ENCODE measurements at places on chromosomes 3 and 15.

DNA sequence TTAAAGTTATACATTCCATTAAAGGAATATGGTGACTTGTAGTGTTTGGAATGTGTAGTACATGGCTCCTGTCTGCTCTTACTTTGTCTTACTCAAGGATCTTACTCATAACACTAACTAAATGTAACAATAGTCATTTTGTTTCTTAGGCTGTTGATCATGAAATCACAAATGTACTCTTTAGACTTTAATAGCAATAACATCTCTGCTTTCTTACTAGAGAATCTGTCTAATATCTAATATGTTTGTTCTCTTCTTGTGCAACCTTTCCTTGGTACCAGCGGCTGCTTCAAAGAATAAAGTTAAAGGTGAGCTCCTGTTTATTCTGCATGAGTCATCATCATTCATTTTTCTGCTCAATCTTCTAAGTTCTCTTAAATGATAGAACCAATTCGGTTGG is 767.5 kb downstream of the CADM2 start:
- no peak for DNase-seq

- DNase-seq, result no peak
Observed at GRCh38 chr3:1962396-1963088, 136.1 kb upstream of the CNTN4 start.

GRCh38 chr3:42803414-42804105 is 730 bp downstream of the HIGD1A start:
- DNase-seq, result no peak

DNA sequence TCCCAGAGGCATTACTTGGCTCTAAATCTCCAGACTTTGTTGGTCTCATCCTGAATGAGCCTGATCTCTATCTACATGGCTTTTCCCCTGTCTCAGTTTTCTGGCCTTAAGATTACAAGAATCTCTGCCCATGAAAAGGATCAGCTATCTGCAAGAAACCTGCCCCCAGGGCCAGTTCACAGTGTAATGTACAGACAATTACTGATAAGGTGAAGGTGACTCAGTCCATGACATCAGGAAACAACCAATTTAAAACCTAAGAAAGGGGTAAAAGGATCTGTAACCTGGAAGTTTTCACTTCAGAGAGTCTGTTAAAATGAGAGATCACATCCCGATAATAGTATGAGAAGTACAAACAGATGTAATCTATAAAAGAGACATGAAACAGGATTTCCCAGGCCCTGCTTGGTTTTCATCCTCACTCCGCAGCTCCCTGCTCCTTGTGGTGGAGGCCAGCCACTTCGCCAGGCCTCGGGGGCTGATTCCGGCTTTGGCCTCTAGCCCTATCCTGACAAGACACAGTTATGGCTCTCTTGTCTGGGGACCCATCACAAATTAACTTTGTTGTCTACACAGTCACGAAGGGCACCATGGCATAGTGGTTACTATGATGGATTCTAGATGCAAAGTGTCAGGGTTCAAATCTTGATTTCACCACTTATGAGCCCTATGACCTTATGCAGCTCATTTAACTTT is 136.9 kb downstream of the THSD4 start:
- DNase-seq, result no peak

DNA sequence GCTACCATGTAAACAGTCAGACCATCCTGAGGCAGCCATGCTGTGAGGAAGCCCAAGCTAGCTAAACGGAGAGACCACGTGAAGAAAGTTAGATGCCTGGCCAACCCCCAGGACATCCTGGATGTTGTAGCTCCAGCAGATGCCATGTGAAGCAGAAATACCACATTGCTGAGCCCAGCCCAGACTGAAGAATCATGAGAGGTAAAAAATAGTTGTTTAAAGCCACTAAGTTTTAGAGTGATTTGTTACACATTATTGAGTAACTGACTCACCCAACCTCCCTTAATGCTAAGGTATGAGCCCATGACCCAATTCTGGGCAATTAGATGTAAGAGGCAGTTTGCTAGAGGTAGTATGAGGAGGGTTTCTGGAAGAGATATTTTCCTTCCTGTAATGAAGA is 200.5 kb downstream of the THRB start:
- DNase-seq, result no peak

DNA sequence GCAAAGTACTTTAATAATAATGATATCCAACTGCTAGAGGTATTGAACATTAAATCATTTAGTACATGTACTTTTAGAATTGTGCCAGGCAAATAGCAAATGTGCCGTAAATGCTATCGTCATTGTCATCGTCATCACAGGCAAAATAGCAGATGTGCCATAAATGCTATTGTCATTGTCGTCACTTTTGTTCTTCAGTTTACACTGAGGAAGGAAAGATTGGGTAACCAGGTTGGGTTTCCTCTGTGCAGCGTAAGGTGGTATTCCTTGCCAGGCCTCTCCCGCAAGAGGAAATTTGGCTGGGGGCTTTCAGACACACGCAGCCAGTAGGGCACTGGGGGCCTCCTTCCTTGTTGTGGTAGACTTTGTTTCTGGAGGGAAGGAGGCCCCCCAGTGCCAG is 26.4 kb downstream of the ABHD17C start:
- no peak for DNase-seq

DNA sequence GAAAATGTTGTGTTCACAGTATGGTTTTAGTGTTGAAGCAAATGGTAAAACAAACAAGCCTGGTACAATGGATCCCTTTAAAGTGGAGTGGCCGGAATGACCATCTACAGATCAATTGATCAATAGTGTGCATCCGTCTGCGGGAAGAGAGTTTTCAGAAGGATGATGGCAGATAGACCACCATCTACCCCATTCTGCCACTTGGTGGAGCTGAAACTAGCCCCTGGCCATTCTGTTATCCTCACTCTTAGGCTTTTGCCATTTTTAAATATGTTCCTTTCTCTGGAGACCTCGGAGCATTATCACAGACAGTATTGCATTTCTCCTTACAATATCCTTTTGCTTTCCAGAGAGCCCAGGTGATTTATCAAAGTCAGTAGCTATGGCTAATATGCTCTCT is 258.9 kb upstream of the CFAP20DC start:
- DNase-seq, result no peak

DNA sequence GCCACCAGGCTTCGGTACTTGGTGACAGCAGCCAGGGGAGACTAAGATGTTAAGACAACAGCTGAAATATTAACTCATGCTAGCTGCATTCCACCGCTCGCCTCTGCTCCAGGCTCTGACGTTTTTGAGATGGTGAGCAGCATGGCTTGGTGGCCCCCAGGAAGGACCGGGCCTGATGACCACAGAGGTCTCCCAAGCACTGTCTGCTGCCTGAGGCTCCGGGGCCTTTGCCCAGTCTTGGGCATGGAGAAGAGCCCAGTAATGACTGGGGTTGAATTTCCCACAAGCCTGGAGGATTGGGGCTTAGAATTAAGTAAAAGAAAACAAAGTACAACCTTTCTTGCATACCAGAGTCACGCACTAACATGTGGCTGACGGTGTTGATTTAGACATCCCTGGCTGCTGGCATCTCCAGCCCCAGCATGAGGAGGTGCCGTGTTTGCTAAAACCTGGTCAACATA is 243.6 kb upstream of the LYSMD4 start:
- DNase-seq, result no peak

GRCh38 chr3:41007399-41007798 is 191.9 kb upstream of the CTNNB1 start:
- no peak for DNase-seq

- DNase-seq, result no peak
Observed at GRCh38 chr15:78322724-78323521, 17.2 kb upstream of the CRABP1 start.

DNA sequence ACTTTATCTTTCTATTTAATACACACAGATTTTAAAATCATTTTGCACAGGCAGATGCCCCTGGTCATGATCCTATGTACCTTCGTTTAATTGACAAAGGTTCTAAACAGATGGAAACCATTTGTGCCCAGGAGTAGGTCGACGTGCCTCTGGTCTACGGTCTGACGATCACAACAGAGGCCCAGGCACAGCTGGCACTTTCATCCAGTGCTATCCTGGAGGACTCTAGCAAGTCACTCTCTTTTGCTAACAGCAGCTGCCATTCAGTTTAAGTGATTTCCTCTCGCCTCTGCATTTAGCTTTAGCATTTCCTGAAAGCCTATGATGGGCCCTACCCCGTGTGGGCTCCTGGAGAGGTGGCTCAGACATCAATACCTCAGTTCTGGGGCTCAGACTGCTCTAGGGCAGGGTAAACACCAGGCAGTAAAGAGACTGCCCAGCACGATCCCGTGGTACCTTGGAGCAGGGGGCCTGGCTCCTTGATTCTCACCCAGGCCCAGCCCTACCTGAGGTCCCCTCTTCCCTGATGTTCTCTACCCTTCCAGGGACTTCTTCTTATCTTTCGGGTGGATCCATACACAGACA is 83.2 kb upstream of the SNRPA1 start:
- no peak for DNase-seq

- DNase-seq, result no peak
Observed at GRCh38 chr3:108345492-108346205, 49.3 kb downstream of the HHLA2 start.

GRCh38 chr3:46663591-46664135 is 29.8 kb downstream of the ALS2CL start:
- no peak for DNase-seq

- no peak for DNase-seq
Observed at GRCh38 chr3:190323246-190323626, 990 bp upstream of the CLDN1 start.

GRCh38 chr3:72034986-72035385 is 250.0 kb upstream of the PROK2 start:
- no peak for DNase-seq

GRCh38 chr15:41125931-41126642 is 10.0 kb upstream of the INO80 start:
- no peak for DNase-seq

GRCh38 chr3:41434781-41435180 is 235.5 kb downstream of the CTNNB1 start:
- DNase-seq, result no peak

DNA sequence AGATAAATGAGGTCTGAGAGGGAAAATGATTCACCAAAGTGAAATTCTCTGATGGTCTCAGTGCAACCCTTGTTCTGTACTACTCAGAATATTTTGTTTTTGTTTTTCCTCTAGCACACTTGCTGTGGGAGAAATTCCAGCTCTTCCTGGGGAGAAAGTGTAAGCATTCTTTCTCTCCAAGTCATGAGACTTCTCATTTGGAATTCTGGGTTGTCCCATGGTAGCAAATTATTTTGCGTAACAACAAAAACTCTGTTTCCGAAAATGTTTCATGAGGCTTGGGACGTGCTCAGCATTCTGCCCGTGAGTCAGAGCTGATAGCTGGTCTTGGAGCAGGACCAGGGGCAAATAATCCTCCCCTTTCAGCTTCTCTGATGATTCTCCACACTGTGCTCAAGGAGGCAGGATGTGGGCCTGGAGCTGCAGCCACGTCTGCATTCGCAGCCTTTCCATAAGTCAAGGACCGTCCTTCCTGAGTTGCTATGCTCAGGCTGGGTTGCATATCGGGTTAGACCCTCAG is 70.3 kb downstream of the SENP2 start:
- peak; percentile 55 for DNase-seq

DNA sequence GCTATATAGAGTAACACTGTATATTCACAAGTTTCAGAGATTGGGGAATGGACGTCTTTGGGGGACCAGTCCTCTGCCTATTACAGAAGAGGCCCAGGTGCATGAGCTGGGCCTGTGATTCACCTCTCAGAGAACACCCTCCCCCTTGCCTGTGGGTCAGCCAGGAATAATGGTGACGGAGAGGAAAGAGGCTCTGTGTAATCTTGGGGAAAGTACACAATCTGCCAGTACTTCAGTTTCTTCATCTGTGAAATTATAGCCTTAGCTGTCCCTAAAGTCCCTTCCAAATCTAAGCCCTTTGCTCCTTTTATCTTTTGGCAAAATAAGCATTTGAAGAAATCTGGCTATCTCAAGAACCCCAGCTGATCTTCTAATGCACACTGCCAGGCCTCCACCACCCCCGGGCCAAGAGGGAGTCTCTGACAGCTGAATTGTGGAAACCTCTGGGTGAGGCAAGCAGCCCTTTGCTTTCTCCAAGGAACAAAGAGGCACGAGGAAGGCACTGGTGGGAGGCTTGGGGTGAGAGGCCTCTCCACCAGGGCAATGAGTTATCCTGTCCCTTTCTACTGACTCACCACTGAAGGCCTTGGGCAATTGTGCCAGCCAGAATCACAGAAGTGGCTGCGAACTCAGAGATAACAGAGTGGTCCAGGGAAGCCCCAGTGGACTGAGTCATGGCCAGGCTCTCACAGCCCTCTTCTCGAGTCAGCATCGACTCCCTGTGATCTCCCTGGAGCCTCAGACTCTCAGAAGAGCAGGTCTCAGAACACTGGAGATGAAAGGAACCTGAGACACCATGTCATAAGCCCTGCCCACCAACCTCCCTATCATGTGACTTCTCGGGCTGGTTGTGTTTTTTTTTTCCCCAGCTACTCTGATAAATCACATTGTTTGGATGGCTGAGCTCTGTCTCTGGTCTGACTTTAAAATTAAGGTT is 31.8 kb downstream of the CCNL1 start:
- DNase-seq, result peak; percentile 70

DNA sequence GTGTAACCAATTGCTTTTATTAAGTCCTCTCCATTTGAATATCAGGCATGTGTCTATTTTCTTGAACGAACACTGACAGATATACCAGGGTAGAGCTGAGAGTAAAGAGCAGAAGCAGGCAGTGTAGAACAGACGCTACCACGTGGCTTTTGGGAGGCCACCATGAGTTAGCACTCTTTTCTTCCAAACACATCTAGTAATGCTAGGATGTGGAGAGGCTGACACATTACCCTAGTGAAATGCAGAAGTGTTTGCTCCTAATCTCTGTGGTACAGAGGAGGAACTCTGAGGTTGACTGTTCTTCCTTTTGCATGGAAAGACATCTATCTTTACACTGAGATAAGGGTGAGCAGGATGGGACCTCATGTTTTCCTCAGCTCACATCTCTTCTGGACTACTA is 216.3 kb downstream of the SATB1 start:
- no peak for DNase-seq
